ENCODE measurements at places on chromosomes 3 and 15.
A peak's percentile ranks its signal among the peaks of the same experiment; 100 is the strongest.

- no peak for DNase-seq
These were observed 292.8 kb downstream of the MEX3B start for GRCh38 chr15:81752974-81753373.

- no peak for DNase-seq
These were observed 11.7 kb downstream of the ARHGEF26 start for GRCh38 chr3:154132777-154133375.

DNA sequence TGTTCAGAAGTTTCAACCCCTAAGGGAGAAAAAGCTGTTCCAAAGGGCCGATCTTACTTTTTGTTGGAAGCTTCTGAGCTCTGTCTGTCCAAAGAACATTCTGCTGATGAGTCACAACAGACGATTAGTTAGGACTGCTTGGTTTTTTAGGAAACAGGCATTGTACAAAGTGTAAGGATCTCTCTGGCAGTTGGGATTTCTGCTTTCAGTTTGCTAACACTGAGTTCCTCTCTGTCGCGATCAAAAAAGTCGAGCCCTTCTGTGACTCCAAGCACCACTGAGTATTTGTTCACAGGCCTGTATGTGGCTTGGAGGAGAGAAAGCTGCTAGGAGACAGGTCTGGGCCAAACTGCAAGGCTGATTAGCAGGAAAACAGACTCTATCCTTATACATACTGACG is 91.8 kb upstream of the PFN2 start:
- DNase-seq = no peak

DNA sequence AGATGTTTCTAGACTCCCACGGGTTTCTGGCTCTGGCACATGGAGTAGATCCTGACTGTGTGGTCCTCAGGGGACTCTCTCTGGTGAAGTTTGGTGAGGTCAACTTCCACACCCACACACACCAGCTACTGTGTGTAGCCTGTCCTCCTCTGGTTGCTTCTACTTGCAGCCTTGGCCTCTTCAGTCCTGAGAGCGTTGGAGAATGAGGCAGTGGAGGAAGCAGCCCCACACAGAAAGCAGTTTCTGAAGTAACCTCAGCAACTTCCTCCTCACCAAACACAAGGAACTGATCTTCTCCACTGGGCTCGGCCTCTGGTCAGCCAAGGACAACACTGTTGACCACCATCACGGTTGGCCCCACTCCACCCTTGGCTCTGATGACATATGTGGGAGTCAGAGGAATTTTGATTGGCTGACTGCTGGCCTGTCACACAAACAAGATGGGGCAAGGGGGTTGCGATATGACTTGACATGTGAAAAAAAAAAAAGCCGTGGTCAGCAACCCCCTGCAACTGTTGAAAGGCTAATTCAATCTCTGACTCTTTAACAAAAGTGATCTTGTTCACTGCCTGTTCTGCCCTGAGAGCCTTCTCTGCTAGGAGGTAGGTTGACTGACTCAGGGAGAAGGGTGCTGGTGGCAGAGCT is 19.6 kb downstream of the CD86 start:
- DNase-seq = no peak

DNA sequence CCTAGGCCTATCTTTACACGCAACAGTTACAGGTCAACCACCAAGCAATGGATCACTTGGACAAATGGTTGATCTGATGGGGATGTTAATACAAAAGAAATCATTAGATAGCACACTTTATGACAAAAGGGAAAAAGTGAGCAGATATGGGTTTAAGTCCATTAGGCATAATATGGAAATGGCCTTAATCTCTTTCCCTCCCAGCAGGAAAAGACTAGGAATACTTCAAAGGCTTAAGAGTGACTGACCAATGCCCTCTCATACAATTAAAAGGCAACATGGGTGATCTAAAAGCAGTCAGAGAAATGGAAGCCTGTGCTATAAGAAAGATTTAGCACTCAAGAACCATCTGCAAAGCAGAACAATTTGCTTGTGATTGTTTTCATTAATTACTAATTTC is 3.3 kb downstream of the PRTG start:
- DNase-seq = no peak

- no peak for DNase-seq
These were observed 84.6 kb upstream of the PFN2 start for GRCh38 chr3:150055332-150055731.

DNA sequence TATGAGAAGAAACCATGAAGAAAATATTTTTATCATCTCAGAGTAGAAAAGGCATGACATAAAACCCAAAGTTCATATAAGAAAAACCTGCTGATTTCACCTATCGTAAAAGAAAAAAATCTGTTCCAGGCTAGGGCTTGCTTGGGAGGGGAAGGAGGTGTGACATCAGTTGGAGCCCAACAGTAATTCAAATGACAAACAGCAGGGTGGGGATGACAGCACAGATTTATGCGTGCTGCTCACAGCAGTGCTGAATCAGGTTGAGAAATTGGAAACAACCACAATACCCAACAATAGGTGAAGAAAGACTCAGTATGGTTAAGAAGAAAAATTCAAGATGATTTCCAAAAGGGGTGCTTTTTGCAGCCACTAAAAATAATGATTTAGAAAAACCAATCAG is 172.4 kb downstream of the PDE8A start:
- DNase-seq = no peak

DNA sequence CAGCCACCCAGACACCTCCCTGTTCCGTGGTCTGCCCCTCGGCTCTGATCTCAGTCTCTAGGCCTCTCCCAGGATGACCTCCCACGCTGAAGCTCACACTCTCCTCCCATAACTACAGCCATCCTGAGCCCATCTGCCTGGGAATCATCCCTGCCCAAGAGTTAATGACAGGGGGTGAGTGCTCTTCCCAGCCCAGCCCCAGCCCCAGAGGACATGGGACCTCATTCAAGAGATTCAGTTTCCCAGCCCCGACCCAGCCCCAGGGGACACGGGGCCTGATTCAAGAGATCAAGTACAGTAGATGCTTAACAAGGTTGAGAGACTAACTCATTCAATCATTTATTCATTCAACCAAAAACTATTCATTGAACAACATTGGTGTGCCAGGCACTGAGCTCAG is 272.0 kb downstream of the XXYLT1 start:
- DNase-seq = no peak

- DNase-seq = no peak
These were observed 189.3 kb downstream of the SV2B start for GRCh38 chr15:91289324-91289723.

- DNase-seq = no peak
These were observed 73.2 kb downstream of the CORO2B start for GRCh38 chr15:68651916-68652525.

GRCh38 chr3:192850451-192850981 is 67.1 kb downstream of the MB21D2 start:
- DNase-seq = peak; percentile 1

GRCh38 chr3:48157950-48158376 is 30.3 kb downstream of the CDC25A start:
- peak; percentile 21 for DNase-seq

DNA sequence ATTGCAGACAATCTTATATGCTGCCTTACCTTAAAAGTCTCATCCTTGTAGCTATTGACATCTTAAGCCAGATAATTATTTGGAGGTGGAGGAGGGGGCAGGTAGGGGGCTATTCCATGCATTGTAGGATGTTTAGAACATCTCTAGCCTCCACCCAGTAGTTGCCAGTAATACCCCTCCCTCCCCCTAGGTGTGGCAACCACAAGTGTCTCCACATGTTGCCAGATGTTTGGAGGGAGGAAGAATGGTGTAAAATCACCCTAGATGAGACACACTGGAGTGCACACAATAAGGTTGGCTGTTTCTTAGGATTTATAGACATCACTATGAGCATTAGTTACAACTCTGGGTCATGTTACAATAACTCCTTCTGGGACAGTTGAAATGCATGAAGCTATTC is 27.4 kb downstream of the GORASP1 start:
- DNase-seq = no peak

GRCh38 chr3:43583481-43583880 is 38.3 kb downstream of the ANO10 start:
- no peak for DNase-seq

GRCh38 chr15:85753791-85754452 is 40.8 kb downstream of the KLHL25 start:
- DNase-seq = no peak

GRCh38 chr15:40283615-40284300 is 894 bp upstream of the ANKRD63 start:
- DNase-seq = no peak

GRCh38 chr3:98329392-98330124 is 24.1 kb upstream of the OR5K4 start:
- DNase-seq = no peak

DNA sequence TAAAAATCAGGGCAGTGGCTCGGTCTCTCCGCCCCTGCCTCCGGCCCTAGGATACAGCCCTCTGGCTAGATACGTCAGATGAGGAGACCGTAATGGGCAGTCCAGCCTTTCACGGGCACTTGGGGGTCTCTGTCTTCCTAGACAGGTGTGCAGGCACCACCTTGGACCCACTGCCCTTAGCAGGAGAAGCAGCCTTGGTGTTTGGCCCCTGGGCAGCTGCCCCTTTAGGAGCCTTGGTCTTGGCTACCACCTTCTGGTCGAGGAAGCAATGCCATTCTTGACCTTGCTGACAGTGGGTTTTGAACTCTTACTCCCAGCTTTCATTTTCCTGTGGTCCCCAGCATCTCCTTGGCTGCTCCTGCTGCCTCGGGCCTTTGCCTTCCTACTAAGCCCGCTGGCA is 149.7 kb upstream of the FRMD4B start:
- no peak for DNase-seq

- no peak for DNase-seq
These were observed 109.6 kb downstream of the PLD1 start for GRCh38 chr3:171700653-171701052.

DNA sequence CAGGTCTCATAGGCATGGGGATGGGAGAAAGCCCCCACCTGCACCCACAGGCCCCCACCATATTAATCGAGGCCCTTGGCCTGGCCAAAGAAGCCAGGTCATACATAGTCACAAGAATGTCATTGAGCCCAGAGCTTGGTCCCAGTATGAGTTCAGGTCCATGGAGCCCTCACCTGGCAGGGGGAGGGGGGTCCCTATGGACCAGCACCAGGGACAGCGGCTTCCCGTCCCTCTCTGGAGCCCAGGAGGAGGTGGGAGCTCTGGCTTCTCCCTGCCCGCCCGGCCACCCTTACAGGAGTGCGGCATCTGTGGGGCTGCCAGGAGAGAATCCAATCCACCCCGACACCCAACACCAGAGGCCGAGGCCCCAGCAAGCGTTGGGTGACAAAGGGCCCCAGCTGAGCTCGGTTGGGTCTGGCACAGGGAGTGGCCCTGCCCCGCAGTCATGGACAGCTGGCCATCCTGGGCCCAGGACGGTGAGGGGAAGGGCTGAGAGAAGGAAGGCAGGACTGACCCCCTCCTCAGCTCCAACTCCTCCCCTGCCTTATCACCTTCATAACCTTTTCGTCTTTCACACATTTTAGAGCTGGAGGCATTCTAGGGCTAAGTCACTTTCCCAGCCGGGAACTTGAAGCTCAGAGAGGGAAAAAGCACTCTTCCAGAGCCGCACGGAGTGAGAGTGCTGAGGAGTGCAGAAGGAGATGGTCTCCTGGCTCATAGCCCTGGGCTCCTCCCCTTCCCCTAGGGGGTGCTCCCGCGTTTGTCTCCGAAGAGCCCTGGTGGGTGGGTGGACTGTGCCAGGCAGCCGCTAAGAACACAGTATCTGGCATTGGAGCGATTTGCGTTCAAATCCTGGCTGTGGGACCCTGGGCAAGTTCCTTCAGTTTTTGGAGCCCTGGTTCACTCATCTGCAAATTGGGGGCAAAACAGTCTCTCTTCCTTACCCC is 54.6 kb downstream of the ATP2B2 start:
- DNase-seq = no peak

DNA sequence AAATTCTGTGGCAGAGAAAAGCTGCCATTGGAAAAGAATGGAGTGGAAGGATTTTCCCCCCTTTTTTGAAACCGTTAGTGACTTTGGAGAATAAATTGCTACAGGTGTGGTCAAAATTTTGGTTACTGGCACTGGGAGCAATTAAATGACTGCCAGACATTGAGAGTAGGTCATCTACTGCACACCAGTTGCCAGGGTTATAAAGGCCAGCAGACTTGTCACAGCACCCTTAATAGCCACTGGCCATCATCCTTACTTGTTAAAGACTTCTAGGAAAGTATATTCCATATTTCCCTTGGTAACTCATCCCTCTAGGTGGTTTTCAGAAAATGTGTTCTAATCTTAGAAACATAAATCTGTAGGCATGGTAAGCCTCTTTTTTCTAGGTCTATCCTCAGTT is 8.0 kb downstream of the PIK3CA start:
- DNase-seq = no peak

- no peak for DNase-seq
These were observed 61.1 kb downstream of the AAGAB start for GRCh38 chr15:67193223-67193990.

DNA sequence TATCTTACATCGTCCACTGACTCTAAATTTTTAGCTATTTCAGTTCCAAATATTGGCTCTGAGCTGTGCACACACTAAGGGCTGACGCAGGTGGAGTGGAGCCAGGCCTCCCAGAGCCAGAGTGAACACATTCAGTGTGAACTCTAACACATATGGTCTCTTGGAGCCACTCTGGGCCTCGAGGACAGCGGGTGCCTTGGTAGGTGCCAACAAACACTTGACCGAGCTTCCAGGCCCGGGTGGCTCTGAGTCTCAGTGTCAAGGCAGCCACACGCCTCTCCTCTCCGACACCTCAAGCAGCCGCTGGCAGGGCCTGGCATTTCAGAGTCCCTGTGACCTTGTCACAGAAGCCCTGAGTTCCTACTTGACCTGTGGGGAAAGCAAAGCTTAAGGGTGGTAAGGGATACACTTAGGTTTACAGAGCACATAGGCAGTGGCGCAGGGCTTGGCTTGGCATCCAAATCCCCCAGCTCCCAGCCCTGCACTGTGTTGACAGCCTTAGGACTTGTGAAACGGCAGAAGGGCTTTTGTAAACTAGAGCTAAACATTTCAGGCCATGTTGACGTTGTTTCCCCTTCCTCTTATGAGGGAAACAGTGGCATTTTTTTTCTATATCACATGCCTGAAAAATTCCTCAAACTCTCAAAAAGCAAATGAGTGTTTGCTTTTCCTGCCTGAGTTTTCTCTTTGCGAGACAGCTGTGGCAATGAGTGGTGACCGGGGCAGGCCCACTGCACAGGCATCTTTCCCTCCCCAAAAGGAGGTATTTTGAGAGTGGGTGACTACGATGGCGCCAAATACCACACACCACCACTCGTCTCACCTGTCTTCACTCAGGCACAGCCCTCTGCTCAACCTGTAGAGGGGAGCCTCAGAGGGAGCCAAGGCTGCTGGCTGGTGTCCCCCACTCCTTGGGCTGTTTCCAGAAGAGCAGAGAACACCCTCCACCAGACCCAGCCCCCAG is 60.8 kb downstream of the DAPK2 start:
- DNase-seq = no peak

- no peak for DNase-seq
These were observed 205.3 kb downstream of the NFKBIZ start for GRCh38 chr3:102054543-102055080.

GRCh38 chr3:175411946-175412345 is 552.8 kb downstream of the NAALADL2 start:
- no peak for DNase-seq

DNA sequence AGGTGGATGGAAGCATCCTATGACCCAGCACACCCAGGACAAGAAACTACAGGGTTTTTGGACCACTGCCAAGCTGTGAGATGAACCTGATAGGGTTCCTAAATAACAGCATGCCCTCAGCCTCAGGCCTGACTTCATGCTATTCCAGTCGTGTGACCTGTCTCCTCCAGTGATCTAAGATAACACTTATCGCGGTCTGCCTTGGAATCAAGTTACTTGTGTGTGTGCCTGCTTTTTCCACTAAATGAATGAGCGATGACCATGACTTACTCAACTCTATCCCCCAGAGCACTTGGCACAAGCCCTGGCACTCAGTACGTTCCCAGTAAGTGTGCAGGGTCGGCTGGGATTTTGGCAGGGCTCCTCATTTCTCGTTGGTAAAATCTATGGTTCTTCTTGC is 172.7 kb upstream of the TP63 start:
- no peak for DNase-seq

Measured in stimulated activated CD8-positive, alpha-beta memory T cell treated with anti-CD3 and anti-CD28 coated beads, Interleukin-4, amount 100 ng/mL, for 4 hours (primary cell).